ENCODE measurements at places on chromosomes 3 and 15. TPM values are rescaled to one million over a fixed set of nuclear protein-coding genes. Genes with fewer than 3 reads are reported as not detected.

The RPL39L gene
- total RNA-seq = 70.6 TPM

The SLC15A2 gene
- total RNA-seq = 5.2 TPM

The SNX22 gene
- total RNA-seq = 5.7 TPM

The RGMA gene
- 34.2 TPM for total RNA-seq

The DAZL gene
- 5.3 TPM for total RNA-seq

The GMPS gene
- total RNA-seq = 191 TPM

The CYP1A2 gene
- not detected for total RNA-seq

The CCNB2 gene
- 120 TPM for total RNA-seq

The GABRB3 gene
- total RNA-seq = 119 TPM

The ZNF662 gene
- total RNA-seq = 1.5 TPM

The NPTN gene
- total RNA-seq = 121 TPM

The ROPN1 gene
- 0.27 TPM for total RNA-seq

The TGM5 gene
- total RNA-seq = not detected

The EMC7 gene
- total RNA-seq = 26.2 TPM
